Left renal pelvis (tissue), 4 donors: ENCODE measurements at places on chromosomes 16 and 17. TPM values are rescaled to one million over a fixed set of nuclear protein-coding genes. Genes with fewer than 3 reads are reported as not detected.

KRTAP17-1 gene
- not detected for polyA plus RNA-seq

- no peak for DNase-seq
Observed at GRCh38 chr16:4166821-4167220, 50.6 kb upstream of the ADCY9 start.

DNA sequence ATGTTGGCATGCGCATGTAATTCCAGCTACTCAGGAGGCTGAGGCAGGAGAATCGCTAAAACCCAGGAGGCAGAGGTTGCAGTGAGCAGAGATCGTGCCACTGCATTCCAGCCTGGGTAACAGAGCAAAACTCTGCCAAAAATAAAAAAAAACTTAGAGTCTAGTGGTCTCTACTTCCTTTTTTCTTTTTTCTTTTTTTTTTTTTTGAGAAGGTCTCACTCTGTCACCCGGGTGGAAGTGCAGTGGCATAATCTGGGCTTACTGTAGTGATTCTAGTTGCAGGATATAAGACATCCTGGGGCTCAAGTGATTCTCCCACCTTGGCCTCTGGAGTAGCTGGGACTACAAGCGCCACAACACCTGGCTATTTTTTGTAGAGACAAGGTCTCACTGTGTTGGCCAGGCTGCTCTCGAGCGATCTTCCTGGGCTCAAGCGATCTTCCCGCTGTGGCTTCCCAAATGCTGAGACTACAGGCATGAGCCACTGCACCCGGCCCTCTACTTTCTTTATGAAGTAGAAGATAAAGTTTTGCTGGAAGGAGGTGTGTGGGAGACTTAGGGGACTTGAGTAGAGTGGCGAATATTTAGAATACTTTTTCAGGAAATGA is 47.9 kb upstream of the TAOK1 start:
- DNase-seq: no peak

DNA sequence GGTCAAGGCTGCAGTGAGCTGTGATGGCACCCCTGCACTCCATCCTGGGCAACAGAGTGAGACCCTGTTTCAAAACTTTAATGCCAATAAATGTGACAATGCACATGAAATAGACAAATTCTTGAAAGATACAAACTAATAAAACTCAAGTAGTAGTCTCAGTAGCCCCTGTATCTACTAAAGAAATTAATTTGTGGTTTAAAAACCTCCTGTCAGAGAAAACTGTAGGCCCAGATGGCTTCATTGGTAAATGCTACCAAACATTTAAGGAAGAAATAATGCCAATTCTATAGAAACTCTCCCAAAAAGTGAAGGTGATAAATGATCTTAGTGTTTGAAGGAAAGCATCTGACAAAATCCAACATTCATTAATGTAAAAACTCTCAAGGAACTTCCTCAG is 16.8 kb downstream of the AKTIP start:
- DNase-seq: no peak

DNA sequence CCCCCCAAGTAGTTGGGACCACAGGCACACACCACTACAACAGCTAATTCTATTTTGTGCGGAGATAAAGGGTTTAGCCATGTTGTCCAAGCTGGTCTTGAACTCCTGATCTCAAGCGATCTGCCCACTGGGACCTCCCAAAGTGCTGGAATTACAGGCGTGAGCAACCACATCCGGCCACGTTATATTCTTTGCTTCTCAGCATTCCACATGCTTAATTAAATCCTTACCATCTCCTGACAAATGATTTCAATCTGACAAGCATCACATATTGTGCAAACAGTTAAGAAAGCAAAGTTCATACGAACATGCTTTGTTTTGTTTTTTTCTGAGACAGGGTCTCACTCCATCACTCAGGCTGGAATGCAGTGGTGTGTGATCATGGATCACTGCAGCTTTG is 18.2 kb downstream of the HIGD1B start:
- DNase-seq: no peak

DNA sequence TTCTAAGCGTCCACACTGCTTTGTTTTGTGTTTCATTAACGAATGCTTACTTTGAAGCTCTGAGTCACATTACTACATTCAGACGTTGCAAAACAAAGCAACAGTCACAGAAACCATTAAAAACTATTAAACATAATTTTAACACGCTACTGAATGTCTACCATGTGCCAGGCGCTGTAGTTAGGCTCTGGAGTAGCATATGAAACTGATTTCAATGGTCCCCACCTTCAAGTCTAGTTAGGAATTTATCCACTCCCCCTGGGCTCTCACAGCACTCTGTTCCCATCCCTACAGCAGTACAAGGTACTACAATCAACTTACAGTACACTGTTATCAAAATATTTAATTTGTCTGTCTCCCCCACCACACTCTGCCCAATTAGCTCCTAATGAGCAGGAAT is 631 bp downstream of the UTP6 start:
- no peak for DNase-seq
